ENCODE measurements at places on chromosomes 5 and 9. TPM values are rescaled to one million over a fixed set of nuclear protein-coding genes. Genes with fewer than 3 reads are reported as not detected.

GFPT2 gene
- not detected for total RNA-seq

ERGIC1 gene
- 50.4 TPM for total RNA-seq

CCNB1 gene
- total RNA-seq, result 205 TPM

PCDHGA12 gene
- total RNA-seq, result not detected

GRXCR2 gene
- total RNA-seq, result not detected

CATSPER3 gene
- total RNA-seq, result 0.68 TPM

PAPPA gene
- not detected for total RNA-seq

PRR7 gene
- 9.8 TPM for total RNA-seq
